ENCODE measurements at places on chromosomes 1 and 21.

GRCh38 chr1:219666242-219666641 lies 53.3 kb upstream of the ZC3H11B start:
- no peak for DNase-seq

GRCh38 chr1:185926588-185926987 lies 192.4 kb downstream of the HMCN1 start:
- DNase-seq: no peak

DNA sequence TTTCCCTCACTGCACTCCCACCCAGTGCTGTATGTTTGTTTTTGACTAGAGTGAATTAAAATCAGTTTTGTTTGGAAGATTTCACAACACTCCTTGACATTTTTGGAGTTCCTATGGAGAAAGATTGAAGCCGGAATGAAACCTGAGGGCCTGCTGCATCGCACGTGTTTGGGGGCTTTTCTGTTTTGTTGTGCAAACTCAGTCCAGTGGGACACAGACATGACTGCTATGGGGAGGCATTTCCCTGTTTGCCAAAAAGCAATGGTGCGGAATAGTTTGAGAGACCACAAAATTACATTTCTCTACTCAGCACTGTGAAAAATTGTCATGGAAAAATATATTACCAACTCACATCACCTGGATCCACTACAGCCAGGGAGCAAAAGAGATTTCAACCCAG lies 43.8 kb upstream of the KCNE2 start:
- DNase-seq: no peak

DNA sequence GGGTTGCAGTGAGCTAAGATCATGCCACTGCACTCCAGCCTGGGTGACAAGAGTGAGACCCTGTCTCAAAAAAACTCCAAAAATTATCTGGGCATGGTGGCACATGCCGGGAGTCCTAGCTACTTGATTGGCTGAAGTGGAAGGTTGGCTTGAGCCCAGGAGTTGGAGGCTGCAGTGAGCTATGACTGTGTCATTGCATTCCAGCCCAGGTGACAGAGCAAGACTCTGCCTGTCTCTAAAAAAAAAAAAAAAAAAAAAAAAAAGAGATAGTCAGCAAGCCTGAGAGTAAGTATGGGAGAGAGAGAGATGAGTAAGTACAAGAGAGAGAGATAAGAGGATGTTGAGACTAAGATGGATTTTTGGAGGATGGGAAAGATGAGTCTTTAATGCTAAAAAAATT lies 180.8 kb upstream of the CACYBP start:
- no peak for DNase-seq

GRCh38 chr1:30255111-30255724 lies 468.2 kb downstream of the MATN1 start:
- no peak for DNase-seq

GRCh38 chr1:179591592-179592580 lies at the start of gene TDRD5:
Gene TDRD5 (plus strand): TSS chr1:179591832. CDS start chr1:179592616, 784 bp downstream.
- DNase-seq: peak; percentile 19

- DNase-seq: no peak
Measured at GRCh38 chr1:8712413-8713231, 104.8 kb downstream of the RERE start.

DNA sequence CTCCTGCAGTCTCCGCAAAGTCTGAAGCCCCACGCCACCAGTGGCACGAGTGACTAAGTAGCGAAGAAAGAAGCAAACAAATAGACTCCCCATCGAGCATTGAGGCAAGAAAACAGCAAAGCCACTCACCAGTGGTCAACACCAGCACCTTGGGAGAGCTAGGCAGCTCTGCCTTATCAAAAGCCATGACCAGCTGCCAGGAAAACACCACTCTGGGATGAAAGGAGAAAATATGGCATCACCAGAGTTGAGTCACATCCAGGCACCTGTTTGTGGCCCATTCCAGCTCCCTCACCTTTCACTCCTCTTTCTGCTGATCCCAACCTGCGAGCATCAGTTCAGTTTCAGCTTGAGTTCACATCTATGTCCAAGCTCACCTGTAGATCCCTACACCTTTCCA lies 17.2 kb downstream of the PDZK1 start:
- DNase-seq: no peak

DNA sequence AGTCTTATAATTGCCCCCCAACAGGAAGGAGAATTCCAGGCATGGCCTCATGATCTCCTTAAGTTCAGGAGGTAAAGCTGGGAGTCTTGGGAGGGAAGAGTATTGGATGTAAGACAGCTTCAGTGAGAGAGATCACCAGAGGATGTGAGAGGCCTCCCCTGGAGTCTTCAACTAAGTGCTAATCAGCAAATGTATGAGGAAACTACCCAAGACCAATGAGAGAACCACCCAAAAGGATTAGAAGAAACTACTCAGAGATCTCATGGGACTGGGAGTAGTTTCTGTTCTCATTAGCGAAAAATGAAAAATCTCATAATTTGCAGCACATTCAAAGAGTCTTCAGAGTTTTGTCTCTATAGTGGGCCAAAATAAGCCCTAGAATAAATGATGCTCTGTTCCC lies 36.6 kb upstream of the WNT2B start:
- DNase-seq: no peak

GRCh38 chr1:22751124-22751531 lies 40.5 kb downstream of the EPHB2 start:
- DNase-seq: no peak

- DNase-seq: no peak
Measured at GRCh38 chr1:116318897-116319296, 54.1 kb upstream of the ATP1A1 start.

- DNase-seq: no peak
Measured at GRCh38 chr1:26545969-26546323, 16.4 kb downstream of the RPS6KA1 start.

GRCh38 chr21:38388203-38388602 lies 110.1 kb downstream of the ERG start:
- DNase-seq: no peak

- no peak for DNase-seq
Measured at GRCh38 chr1:242524571-242525359, at the start of gene PLD5. Gene PLD5 (minus strand): TSS chr1:242524697.

- no peak for DNase-seq
Measured at GRCh38 chr1:43396059-43396458, 6.4 kb downstream of the SZT2 start.

DNA sequence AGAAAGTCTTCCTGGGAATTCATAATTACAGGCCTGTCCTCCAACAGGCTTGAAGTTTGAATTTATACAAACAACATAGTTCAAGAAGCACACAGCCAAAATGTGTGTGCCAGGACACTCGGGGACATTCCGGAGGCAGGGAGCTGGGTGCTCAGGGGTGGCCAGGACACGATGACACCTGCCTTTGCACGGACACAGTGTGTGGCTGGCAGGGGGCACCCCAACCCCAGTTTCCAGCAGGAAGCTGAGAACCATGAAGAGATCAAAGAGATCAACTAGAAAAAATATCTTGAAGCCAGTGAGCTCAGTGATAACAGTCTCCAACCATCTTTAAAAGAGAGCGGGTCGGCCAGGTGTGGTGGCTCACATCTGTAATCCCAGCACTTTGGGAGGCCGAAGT lies 32.5 kb upstream of the TRAPPC10 start:
- DNase-seq: no peak

DNA sequence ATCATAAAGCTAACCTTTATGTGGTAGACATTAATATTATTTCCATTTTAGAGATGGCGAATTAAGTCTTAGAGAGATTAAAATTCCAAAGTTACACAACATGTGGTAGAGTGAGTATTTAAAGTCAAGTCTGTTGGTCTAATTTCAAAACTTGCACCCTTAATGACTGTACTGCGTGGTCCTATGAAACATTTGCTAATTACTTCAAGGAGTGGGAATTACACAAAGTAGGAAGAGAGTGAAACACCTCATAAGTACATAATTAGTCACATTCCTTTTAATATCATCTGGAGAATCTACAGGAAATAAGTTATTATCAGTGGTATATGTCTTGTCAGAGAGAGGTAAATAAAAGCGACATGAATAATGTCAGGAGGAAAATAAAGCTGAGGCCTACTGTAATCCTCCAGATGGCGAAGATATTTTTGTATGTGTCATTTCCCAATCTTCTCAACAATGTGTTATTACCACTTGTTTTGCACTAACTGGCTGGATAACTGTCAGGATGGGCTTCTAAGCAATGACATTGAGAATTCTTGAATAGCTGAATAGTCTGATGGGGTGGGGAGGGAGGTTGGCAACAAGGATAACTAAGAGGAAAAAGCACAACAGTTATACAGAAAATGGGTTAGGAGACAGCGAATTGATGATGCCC lies 95.5 kb downstream of the TNFSF18 start:
- no peak for DNase-seq

GRCh38 chr1:43880604-43881003 lies 53.0 kb upstream of the ARTN start:
- no peak for DNase-seq

DNA sequence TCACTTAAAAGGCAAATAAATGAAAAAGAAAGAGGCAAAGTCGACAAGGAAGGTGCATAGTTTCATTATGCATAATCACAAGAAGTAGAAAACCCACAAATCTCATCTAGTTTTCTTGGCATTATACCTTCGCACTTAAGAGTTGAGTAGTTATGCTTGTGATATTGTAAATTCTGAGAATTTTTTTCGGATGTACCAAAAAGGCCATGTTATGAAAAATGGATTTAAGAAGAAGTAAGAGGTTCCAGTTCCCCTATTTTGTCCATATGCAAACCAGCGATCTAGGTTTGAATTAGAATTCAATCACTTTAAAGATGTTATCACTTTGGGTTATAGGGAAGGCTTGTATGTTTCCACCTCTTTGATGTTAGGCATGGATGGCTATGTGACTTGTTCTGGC lies 7.9 kb upstream of the ERICH3 start:
- no peak for DNase-seq

DNA sequence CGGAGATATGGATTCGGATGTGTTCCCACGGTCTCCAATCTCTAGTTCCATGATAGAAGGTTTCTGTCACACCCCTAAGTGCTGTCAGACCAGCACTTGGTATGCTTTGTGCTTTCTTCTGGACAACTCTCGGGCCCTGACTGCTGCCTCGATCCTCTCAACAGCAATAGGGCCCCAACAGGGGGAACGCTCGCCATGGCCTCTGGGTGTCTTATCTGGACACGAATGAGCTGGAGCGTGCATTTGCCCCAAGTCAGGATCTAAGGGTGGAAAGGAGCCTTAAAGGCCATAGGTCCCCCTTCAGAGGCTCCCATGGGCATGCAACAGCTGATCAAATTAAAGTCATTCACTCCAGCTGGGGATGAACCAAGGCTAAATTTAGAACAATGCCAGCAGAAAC lies 76.8 kb downstream of the TCP10L start:
- DNase-seq: no peak

DNA sequence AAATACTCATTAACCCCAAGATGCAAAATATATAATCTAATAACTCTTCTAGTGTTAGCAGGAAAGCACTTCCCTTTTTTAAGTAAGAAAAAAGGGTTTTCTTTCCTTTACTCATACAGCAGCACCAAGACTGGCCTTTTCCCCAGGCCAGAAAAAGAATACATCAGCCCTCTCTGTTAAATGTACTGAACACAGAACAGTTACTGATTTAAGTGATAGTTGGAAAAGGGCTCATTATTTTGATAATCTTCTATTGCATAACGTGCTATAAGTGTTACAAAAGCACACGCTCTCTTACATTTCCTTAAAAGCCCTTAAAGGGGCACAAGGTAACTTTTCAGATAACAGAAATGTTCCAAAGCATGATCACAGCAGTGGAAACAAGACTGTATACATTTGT lies 142.9 kb downstream of the TIAM1 start:
- DNase-seq: no peak

GRCh38 chr1:14332158-14332557 lies 266.3 kb upstream of the KAZN start:
- no peak for DNase-seq

GRCh38 chr1:198598796-198599321 lies 40.0 kb upstream of the PTPRC start:
- DNase-seq: no peak

- DNase-seq: no peak
Measured at GRCh38 chr1:180920702-180921101, 8.0 kb downstream of the KIAA1614 start.

Data from caudate nucleus (tissue), 63 donors.